Activated T-cell treated with anti-CD3 and anti-CD28 coated beads, Interleukin-2, amount 50 U/mL, for 72 hours (primary cell): ENCODE measurements at places on chromosomes 7 and 10. TPM values are rescaled to one million over a fixed set of nuclear protein-coding genes. Genes with fewer than 3 reads are reported as not detected.

DNA sequence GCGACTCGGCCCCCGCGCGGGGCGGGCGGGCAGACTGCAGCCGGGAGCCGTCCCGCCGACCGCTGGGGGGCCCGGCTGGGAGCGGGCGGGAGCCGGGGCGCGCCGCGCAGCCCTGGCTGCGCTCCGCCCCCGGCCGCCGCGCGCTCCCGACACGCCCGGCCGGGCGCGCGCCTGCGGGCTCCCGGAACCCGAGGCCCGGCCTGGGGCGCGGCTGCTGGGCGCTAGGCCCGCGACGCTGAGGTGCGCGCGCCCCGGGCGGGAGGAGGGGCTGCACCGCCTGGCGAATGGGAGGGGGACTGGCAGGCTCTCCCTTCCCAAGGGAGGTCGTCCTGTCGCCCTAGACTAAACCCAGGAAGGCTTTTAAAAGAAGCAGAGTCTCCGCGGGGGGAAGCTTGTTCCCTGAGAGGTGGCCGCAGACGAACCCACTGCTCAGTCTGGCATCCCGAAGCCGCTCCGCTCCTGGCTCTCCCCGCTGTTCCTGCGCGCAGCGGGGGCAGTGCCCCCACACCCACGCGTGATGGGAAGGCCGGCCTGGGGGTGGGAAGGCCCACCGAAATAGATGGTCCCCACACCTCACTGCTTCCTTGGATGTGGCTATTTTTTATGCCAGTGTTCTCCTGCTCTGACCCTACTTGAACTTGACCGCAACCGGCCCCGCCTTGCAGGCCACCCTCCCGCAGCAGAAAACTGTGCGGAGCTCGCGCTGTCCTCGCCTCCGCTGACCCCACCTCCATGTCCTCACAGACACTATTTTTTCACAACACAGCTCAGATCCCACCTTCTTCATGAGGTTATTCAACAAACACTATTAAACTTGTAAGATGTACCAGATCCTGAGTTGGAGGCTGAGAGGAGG is at the start of gene VOPP1:
Gene VOPP1 (minus strand): TSS at position 125 of the 856 bp plus-strand sequence. CDS start 178 bp downstream, outside the sequence.
- H3K27ac ChIP-seq, result peak within 1 kb of the TSS; percentile 96
- H3K36me3 ChIP-seq, result peaks cover 4% of the 10 kb centered on the region
- H3K27me3 ChIP-seq, result no peaks in the 10 kb centered on the region
- DNase-seq, result peak; percentile 80

- DNase-seq, result no peak
- H3K27me3 ChIP-seq, result no peaks in the 10 kb centered on the region
- H3K36me3 ChIP-seq, result peaks cover 10% of the 10 kb centered on the region
- H3K4me3 ChIP-seq, result peak overlapping the region; percentile 99
Measured at GRCh38 chr7:99473315-99473596, 566 bp downstream of the ZNF789 start.

PTPRE gene
- total RNA-seq, result 23.7 TPM

GRCh38 chr10:99926925-99927720 is 82.6 kb downstream of the DNMBP start:
- DNase-seq, result no peak

DNA sequence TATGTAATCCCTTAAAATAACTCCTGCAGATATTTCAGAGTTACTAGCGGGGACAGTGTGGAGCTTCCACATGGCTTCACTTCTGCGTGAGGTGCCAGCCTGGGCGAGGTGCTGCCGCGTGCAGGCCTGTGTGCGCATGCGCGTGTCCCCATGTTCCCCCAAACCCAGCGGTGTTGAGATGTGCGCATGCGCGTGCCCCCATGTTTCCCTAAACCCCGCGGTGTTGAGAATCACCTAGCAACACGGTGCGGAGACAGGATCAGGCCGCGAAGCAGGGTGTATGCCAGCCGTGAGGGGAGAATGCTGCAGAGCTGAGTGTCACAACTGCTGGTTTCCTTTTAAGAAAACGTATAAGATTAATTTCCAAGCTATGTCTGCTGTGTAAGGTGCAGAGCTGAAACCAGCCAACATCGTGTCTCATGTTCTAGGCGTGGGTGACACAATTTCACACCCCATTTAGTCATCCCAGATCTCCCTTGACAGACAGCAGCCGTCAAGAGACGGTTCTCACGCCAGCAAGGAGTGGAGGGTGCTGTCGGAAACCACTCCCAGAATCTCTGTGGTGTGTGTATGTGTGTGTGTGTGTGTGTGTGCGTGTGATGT is 71.9 kb upstream of the ADARB2 start:
- H3K4me3 ChIP-seq, result peak overlapping the region; percentile 29
- no peak overlapping the region for H3K27ac ChIP-seq
- H3K4me1 ChIP-seq, result no peaks in the 10 kb centered on the region
- DNase-seq, result no peak
- no peaks in the 10 kb centered on the region for H3K36me3 ChIP-seq
- no peaks in the 10 kb centered on the region for H3K27me3 ChIP-seq

AKR1C4 gene
- not detected for total RNA-seq

DNA sequence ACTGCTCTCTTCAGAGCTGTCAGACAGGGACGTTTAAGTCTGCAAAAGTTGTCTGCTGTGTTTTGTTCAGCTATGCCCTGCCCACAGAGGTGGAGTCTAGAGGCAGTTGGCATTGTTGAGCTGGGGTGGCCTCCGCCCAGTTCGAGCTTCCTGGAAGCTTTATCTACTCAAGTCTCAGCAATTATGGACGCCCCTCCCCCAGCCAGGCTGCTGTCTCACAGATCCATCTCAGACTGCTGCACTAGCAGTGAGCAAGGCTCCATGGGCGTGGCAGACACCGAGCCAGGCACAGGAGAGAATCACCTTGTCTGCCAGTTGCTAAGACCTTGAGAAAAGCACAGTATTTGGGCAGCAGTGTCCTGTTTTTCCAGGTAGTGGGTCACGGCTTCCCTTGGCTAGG is 98.1 kb downstream of the SDHAF3 start:
- peaks cover 3% of the 10 kb centered on the region for H3K36me3 ChIP-seq
- H3K27me3 ChIP-seq, result peaks cover 9% of the 10 kb centered on the region
- no peak for DNase-seq
- H3K27ac ChIP-seq, result no peak overlapping the region
- no peak overlapping the region for H3K4me3 ChIP-seq

- peaks cover 25% of the 10 kb centered on the region for H3K27me3 ChIP-seq
- H3K4me1 ChIP-seq, result peaks cover 16% of the 10 kb centered on the region
- no peaks in the 10 kb centered on the region for H3K36me3 ChIP-seq
- no peak for DNase-seq
- H3K4me3 ChIP-seq, result no peak overlapping the region
Measured at GRCh38 chr10:15349112-15349511, 22.0 kb downstream of the FAM171A1 start.

GRCh38 chr10:49690698-49691356 is 11.4 kb downstream of the C10orf53 start:
- no peak overlapping the region for H3K4me3 ChIP-seq
- no peak overlapping the region for H3K27ac ChIP-seq
- H3K4me1 ChIP-seq, result peaks cover 6% of the 10 kb centered on the region
- H3K27me3 ChIP-seq, result peaks cover 60% of the 10 kb centered on the region
- no peaks in the 10 kb centered on the region for H3K36me3 ChIP-seq
- DNase-seq, result no peak

DNA sequence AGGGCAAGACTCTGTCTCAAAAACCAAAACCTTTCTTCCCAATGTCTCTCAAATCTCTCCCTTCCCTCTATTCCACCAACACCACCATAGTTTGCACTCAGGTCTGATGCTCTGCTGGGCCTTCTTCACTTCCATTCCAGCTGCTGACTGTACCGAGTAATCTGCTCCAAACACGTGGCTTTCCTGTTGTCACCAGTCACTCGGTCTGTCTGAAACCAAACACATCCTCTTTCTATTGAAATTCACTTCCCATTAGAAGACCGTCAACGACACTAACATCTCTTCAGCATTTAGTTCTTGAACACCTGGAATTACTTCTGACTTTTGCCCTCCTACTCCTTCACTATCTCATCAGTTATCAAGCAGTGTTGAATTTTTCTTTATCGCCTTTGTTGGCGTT is 4.7 kb upstream of the NRF1 start:
- no peaks in the 10 kb centered on the region for H3K27me3 ChIP-seq
- peak overlapping the region; percentile 7 for H3K27ac ChIP-seq
- no peak overlapping the region for H3K4me3 ChIP-seq
- no peak for DNase-seq

GIMAP4 gene
- total RNA-seq, result 156 TPM

RAB18 gene
- 51.7 TPM for total RNA-seq

ATP5MK gene
- total RNA-seq, result 260 TPM

DNA sequence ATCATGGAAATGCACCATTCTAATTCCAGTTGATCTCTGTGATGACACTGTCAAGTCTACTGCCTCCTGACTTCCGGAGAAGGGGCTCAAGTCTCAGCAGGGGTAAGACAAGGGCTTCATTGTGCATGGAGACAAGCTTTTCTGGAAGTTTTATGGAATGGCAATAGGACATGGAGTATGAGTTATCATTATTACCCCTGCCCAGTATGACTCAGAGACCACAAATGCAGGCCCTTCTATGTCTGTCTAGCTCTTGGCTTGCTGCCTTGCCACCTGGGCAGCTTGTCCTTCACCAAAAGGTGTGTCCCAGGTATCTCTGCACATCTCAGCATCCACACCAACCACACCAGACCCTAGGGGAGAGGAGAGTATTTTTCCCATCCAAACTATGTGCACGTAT is 34.9 kb upstream of the KIAA1217 start:
- no peak overlapping the region for H3K27ac ChIP-seq
- H3K4me1 ChIP-seq, result no peaks in the 10 kb centered on the region
- DNase-seq, result no peak
- H3K36me3 ChIP-seq, result no peaks in the 10 kb centered on the region

- H3K36me3 ChIP-seq, result no peaks in the 10 kb centered on the region
- H3K27me3 ChIP-seq, result no peaks in the 10 kb centered on the region
- H3K4me1 ChIP-seq, result no peaks in the 10 kb centered on the region
- no peak overlapping the region for H3K4me3 ChIP-seq
- no peak overlapping the region for H3K27ac ChIP-seq
Measured at GRCh38 chr10:2335626-2336025, 598.3 kb upstream of the ADARB2 start.

BCAP29 gene
- total RNA-seq, result 44.3 TPM

- H3K4me3 ChIP-seq, result no peak overlapping the region
- H3K27me3 ChIP-seq, result peaks cover 18% of the 10 kb centered on the region
- H3K36me3 ChIP-seq, result no peaks in the 10 kb centered on the region
- no peaks in the 10 kb centered on the region for H3K4me1 ChIP-seq
Measured at GRCh38 chr7:23334482-23335056, 35.4 kb downstream of the MALSU1 start.

PTF1A gene
- not detected for total RNA-seq

CFAP46 gene
- total RNA-seq, result 0.26 TPM

KCNIP2 gene
- total RNA-seq, result 3.1 TPM

GRCh38 chr7:16422103-16422435 is 731 bp upstream of the CRPPA start:
- DNase-seq, result no peak
- no peaks in the 10 kb centered on the region for H3K27me3 ChIP-seq
- H3K36me3 ChIP-seq, result peaks cover 5% of the 10 kb centered on the region

CDC14C gene
- not detected for total RNA-seq

- H3K4me3 ChIP-seq, result no peak overlapping the region
- peaks cover 5% of the 10 kb centered on the region for H3K36me3 ChIP-seq
- no peaks in the 10 kb centered on the region for H3K27me3 ChIP-seq
- no peak for DNase-seq
Measured at GRCh38 chr10:21424459-21424861, 101.0 kb downstream of the SKIDA1 start.

MYH16 gene
- total RNA-seq, result not detected

DNA sequence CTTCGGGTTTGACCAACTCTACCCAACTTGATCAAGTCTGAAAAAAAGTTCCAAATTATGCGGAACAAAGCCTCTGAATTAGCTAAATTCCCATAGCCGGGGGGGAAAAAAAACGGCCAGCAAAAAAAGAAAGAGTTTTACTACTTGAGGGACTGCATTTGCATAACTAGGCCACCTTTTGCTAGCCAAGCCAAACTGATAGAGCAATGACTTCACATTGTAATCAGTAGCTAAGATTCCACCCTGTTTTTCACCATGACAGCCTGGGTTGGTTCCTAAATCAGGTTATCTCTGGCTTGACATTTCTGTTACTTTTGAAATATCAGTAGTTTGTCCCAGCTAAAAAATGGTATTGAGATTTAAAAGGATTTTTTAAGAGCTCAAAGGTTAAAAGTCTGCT is 31.4 kb upstream of the CREB3L2 start:
- H3K27me3 ChIP-seq, result peaks cover 6% of the 10 kb centered on the region
- no peak overlapping the region for H3K4me3 ChIP-seq
- H3K27ac ChIP-seq, result no peak overlapping the region
- H3K36me3 ChIP-seq, result peaks cover 2% of the 10 kb centered on the region
- DNase-seq, result no peak

- no peaks in the 10 kb centered on the region for H3K4me1 ChIP-seq
- no peak overlapping the region for H3K4me3 ChIP-seq
- H3K27ac ChIP-seq, result no peak overlapping the region
- H3K27me3 ChIP-seq, result peaks cover 43% of the 10 kb centered on the region
- DNase-seq, result no peak
Measured at GRCh38 chr10:624605-625332, 64.7 kb downstream of the DIP2C start.

DNA sequence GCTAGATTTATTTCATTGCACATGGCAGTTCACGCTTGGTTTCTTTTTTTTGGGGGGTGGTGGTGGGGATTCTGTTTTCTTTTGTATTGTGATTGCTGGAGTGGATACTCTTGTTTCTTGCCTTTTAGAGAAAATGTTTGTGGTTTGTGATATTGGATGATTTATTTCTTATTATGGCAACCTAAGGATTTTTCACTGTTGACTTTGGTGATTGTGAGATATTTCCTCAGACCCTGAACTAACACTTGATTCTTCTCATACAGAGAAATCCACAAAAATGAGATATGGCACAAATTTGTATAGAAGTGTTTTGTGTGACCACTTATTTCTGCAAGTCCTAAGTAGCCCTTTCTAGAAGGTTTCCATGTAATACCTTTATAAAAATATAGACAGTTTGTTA is 871.1 kb downstream of the LRMDA start:
- H3K36me3 ChIP-seq, result no peaks in the 10 kb centered on the region
- H3K27ac ChIP-seq, result no peak overlapping the region
- no peaks in the 10 kb centered on the region for H3K27me3 ChIP-seq
- H3K4me1 ChIP-seq, result no peaks in the 10 kb centered on the region
- no peak overlapping the region for H3K4me3 ChIP-seq

GRCh38 chr7:90421651-90422050 is 18.4 kb downstream of the CLDN12 start:
- no peaks in the 10 kb centered on the region for H3K36me3 ChIP-seq
- H3K4me3 ChIP-seq, result no peak overlapping the region
- no peak for DNase-seq
- no peaks in the 10 kb centered on the region for H3K27me3 ChIP-seq
